ENCODE measurements at places on chromosomes 16 and 17.

- no peak for DNase-seq
Measured at GRCh38 chr17:62321451-62321850, 58.9 kb upstream of the EFCAB3 start.

DNA sequence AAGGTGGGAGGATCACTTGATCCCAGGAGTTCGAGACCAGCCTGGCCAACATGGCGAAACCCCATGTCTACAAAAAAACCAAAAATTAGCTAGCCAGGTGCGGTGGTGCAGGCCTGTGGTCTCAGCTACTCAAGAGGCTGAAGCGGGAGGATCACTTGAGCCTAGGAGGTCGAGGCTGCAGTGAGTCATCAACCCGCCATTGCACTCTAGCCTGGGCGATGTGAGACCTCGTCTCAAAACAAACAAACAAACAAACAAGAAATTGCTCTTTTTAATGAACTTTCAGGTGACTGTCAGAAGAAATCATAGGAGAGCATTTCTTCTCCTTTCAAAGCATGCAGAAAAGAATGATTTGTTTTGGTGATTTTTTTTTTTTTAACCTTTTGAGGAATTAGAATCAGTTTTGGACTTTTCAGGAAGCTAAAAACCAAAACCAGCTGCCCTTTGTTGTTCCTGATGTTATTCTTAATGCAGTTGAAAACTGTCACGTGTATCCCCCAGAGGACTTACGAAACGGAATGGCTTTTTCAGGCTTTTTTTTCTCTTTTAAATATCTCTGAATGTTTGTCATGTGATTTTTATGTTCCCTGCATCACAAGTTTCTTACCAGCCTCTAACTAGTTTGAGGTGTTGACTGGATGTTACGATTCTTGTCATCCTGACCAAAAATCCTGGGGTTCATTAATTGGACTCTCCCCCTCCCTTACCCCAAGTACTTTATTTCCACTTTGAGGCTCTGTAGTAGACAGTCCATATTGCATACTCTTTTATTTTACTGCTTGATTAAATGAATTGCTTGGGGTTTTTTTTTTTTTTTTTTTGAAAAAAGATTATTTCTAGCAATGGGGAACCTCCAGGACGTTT is 34.1 kb downstream of the SNX29 start:
- DNase-seq, result no peak

DNA sequence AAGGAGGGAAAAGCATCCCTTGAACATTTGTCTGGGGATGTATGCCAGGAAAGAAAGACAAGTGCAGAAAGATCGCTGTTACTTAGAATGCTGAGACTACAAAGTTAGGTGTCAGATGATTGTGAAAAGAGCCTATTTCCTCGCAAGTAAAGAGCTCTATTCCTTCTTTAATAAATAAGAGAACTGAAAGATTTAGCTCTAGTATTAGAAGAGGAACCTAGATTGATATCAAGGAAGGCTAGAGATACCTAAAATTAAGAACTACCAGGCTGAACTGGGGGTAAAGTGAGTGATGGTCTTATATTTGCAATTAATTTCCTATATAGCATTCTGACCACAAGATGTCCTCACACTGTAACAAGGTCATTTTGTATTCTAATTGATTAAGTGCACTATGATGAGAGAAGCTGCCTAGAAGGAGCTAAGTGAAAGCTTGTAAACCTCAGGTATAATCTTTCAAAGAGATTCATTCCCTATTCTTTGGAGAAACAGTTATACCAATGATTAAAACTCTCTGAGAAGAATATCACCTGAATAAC is 62.3 kb downstream of the SSH2 start:
- no peak for DNase-seq

DNA sequence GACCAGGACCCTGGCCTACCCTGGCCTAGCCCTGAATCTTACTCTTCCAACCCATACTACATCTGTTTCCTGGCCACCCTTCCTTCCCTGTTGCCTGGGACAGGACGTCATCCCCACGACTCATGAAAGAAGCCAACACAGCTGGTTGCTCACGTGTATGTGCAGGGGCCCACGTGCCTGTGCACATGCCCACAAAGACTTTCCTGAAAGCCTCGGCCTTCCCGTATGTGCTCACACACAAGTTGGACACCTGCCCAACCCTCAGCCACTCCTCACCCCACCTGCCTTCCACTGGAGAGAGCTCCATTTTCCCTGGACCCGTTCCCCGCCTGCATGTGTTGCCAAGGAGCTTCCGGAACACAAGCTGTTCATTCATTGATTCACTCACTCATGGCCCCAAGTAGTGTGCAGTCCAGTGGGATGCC is 7.0 kb downstream of the PLXDC1 start:
- no peak for DNase-seq

DNA sequence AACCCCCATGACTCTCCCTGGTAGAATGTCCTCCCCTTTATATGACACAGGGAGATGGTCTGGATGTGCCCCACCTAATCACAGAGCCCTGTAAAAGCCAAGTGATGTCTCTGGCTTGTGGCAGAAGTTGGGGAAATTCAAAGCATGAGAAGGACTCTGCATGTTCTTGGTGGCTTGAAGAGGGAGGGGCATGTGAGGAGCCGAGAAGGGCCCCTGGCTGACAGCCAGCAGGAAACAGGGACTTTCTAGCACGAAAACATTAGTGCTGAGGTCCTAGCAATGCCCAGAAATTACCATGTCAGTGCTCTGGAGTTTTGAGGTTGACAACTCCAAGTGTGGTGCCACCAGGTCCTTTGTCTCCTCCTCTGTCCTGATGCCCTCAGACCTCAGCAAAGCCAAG is 75.9 kb downstream of the USP22 start:
- DNase-seq, result no peak

- DNase-seq, result no peak
Measured at GRCh38 chr16:75929046-75929445, 202.8 kb upstream of the CPHXL start.

DNA sequence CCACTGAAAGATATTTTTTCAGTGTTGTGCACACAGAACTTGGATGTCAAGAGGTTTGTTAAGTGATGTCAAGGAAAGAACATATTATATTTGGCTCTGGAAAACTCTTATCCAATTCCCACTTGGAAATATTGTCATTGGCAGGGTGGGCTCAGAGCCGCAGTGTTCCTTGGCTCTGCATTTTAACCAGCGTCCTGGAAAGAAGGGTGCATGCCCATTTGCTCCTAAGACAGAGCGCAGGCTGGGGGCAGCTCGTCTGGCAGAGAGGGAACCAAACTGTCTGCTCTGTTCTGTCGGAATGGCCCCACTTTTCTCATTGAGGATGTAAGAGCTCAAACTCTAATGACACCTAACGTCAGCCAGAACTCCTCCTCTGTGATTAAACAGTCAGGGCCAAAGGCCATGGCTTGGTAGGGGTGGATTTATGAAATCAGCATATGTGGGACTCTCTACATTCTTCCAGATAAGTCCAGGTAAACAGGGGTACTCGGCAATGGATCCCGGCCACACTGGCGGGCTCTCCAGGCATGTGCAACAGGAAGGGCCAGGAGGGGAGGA is 18.0 kb downstream of the SLC47A1 start:
- DNase-seq, result no peak

DNA sequence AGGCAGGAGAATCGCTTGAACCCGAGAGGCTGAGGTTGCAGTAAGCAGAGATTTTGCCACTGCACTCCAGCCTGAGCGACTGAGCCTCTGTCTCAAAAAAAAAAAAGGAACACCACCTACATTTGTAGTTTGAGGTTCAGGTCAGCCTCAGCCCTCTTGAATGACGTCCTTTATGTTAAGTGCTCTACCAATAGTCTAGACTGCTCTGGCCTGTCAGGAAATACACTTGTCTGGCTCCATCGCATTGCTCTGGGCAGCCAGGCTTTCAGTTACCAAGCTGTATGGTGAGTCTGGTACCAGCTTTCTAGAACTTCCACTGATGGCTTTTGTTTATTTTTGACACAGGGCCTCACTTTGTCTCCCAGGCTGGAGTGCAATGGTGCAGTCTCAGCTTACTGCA is 11.4 kb downstream of the SOCS7 start:
- no peak for DNase-seq

- DNase-seq, result no peak
Measured at GRCh38 chr17:73628642-73629552, 15.3 kb downstream of the SDK2 start.

- DNase-seq, result no peak
Measured at GRCh38 chr17:61460796-61461585, 8.8 kb downstream of the TBX4 start.

- DNase-seq, result no peak
Measured at GRCh38 chr16:86281421-86281820, 228.9 kb upstream of the FOXF1 start.

DNA sequence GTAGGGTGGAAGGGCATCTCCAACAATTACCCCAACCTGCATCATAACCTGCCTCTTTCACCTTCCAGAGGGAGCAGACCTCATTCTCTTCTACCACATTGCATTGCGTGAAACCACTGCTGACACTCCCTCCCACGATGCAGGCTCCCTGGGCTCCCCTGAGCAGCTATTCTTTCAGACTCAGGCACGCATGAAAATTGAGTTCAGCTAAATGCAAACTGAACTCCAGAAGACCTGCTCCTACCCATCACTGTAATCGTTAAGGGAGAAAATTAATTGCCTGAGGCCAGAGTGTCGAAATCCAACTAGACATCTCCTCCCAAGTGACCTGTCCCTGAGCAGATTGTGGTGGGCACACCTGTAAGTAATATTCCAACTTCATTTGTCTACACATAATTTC is 186.0 kb downstream of the GRIN2A start:
- DNase-seq, result no peak

- no peak for DNase-seq
Measured at GRCh38 chr17:81160747-81161453, 4.4 kb upstream of the PVALEF start.

GRCh38 chr17:51560398-51560797 is 300.1 kb downstream of the UTP18 start:
- DNase-seq, result no peak

GRCh38 chr16:11117576-11118211 is 138.3 kb downstream of the SOCS1 start:
- no peak for DNase-seq
